ENCODE measurements at places on chromosomes 7 and 10. TPM values are rescaled to one million over a fixed set of nuclear protein-coding genes. Genes with fewer than 3 reads are reported as not detected.

- DNase-seq = no peak
These were observed 97.3 kb downstream of the MYO3A start for GRCh38 chr10:26031300-26031699.

DNA sequence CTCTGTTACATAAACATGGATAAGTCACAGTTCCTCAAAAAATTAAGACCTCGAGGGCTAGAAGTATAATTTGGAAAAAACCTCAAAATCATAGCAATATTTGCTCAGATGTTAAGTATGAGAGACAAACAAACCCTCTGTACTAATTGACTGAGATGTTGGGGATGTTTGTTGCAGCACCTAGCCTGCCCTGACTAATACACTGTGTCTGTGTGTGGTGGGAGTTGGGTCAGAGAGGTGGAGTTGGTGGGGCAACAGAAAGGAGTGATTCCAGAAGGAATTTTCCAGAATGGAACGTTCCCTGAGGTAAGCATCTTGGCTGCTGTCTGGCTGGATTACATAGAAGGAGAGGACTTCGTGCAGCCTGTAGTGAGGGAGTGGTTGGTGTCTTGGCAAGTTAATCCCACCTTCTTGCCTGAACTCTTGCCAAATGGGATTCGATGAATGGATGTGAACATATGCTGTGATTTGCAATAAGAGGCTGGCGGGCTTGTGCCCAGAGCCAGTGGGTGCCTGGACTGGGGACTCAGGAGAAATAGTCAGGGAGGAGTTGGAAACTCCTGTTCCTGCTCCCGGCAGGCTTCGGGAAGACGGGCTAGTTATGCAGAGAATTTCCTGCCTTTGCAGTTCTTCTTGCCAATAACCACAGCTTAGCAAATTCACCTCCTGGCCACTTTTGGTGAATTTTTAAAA is 9.3 kb upstream of the FAM180A start:
- no peak for DNase-seq

The AKR1C3 gene
- total RNA-seq = 66.2 TPM

The STEAP1 gene
- total RNA-seq = 16.7 TPM

The ATOH7 gene
- not detected for total RNA-seq

DNA sequence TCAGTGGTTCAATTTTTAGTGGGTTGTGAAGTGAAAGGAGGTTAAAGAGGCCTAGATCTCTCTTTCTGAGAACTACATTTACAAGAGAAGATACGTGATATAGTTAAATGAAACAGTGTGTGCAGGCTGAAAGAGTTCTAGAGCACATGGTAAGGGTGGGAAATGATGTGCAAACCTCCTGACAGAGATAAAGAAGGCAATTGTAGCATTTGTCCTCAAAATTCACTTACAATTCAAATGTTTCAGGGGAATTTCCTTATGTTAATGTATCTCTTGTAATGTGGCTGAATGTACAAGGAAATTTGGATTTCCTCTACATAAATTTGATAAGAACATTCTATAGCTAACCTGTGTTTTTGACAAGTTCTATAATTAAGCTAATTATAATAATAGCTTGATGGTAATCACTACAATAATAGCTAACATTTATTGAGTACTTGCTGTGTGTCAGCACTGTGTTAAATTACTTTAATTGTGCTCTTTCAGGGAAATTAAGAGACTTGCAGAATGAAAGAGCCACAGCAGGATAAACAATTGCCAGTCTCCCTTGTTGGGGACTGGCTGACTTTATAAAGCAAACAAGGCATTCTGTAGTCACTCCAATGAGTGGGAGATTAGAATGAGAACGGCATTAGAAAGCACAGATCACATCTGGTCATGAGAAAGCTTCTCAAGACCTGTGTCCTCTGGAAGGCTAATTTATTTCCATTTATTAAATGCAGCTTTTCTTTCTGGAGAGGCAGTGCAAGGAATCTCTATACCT is 139.7 kb upstream of the TMEM72 start:
- no peak for DNase-seq

DNA sequence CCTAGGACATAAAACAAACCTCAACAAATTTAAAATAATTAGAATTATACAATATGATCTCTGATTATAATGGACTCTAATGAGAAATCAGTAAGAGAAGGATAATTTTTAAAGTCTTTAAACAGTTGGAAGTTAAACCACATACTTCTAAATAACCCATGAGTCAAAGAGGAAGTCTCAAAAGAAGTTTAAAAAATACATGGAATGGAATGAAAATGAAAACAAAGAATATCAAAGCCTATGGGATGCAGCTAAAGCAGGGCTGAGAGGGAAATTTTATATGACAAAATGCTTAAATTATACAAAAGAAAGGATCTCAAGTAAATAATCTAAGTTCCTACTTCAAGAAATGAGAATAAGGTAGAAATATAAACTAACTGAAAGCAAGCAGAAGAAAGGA is 460.5 kb downstream of the RPS24 start:
- no peak for DNase-seq

DNA sequence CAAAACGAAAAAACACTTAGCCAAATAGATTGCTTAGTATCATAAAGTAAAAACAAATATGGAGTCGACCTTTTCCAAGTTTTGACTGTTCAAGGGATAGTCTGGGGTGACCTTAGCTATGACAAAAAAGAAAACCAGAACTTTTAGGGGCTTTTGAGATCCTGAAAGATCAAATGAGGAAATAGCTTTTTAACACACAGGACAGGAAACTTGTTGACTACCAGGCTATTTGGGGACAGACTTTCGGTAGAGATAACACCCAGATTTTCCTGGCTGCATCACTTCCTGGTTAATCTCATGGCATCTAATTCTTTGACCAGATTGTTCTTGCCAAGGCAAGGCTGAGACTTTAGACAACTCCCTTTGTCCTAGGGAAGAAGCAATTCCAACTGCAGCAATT is 34.5 kb upstream of the EGR2 start:
- DNase-seq = no peak

The LRRC17 gene
- total RNA-seq = 50.8 TPM

GRCh38 chr10:30793093-30793492 is 163.5 kb upstream of the LYZL2 start:
- DNase-seq = no peak

DNA sequence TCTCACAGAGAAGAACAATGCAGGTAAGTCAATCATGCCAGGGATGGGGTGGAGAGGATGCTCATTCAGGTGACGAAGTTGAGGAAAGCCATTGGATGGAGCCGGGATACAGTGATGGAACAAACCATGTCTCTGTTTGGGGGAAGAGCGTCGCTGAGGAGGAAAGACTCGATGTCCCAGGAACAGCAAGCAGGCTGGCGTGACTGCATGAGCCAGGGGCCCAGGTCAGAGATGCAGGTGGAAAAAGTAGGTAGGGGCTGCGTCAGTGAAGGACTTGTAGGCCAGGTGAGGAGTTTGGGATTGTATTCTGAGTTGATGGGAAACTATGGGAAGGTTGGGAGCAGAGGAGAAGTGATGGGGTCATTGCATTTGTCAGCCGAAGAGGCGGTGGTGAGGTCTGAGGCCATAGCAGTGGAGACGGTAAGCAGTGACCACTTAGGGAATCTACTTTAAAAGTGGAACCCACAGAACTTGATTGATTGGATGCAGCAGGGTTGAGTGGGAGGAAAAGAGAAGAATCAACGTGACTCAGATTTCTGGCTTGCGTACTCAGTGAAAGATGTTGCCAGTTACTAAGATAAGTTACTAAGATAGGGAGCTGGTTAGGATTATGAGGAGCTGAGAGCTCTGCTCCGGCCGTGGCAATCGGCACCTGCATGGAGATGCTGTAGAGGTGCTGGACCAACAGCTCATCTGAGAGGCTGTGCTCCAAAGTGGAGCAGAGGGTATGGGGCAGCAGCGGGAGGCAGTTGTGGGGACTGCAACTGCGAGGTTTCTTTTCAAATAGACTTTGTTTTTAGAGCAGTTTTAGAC is 12.5 kb upstream of the IL2RA start:
- DNase-seq = no peak

- DNase-seq = no peak
These were observed 45.7 kb upstream of the DPYSL4 start for GRCh38 chr10:132141076-132141475.

DNA sequence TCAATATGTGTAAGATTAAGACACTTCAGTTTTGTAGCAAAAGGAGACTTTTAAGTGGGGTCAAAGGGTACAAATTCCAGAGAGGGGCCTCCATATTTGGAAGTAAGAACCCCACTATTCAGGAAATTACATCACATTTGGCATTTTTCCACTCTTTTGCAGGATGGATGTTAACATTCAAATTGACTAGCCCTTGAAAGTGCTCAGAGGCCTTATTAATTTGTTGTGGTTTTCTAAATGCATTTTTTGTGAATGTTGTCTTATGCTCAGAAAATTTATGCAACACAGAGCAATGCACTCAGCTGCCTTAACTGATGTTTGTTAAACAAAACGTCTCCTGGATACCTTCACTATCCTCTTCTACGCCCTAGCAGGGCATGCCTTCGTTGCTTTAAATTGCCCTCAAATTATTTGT is 50.9 kb upstream of the PDLIM1 start:
- no peak for DNase-seq

GRCh38 chr10:50497758-50498157 is 126.0 kb downstream of the SGMS1 start:
- peak; percentile 13 for DNase-seq

DNA sequence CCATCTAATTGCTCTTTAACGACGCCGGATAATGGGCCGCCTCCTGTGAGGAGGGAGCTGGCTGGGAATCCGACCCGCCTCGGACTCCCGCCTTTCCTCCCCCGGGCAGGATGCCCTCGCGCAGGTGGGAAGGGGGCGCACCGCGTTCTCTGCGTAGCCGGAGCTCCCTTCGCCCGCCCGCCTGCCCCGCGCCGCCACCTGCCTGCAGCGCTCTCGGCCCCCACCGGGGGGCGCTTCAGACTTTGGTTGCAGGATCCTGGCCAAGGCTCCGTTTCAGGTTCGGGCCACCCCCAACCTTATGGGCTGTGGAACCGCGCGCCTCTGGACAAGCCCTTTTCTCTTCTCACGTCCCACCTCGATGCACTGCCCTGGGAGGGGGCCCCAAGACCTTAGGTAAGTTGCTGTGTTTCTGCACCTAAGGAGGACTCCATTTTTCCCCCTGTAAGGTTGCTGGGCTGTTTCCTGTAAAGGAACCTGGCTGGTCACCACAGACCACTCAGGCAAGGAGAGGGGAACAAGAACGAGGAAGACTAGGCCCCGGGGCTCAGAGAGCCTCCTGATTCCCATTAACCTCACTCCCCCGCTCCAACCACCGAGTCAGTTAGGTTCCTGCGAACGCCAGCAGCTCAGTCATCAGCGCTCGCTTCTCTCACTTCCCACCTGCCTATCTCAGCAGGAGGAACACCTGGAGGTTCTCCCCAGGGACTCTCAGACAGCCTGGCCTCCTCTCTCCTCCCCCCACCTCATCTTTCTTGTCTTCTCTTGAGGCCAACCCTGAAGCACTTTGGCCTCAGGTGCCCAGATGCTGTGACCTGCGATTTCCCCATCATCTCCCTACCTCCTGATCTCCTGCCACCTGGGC is 11.3 kb upstream of the KAZALD1 start:
- DNase-seq = peak; percentile 77

- peak; percentile 29 for DNase-seq
These were observed 98.1 kb downstream of the DPY19L1 start for GRCh38 chr7:34939175-34939574.

GRCh38 chr10:45422866-45423659 is 49.0 kb downstream of the ALOX5 start:
- DNase-seq = no peak

- peak; percentile 29 for DNase-seq
These were observed 7.8 kb downstream of the C1GALT1 start for GRCh38 chr7:7190142-7190541.

DNA sequence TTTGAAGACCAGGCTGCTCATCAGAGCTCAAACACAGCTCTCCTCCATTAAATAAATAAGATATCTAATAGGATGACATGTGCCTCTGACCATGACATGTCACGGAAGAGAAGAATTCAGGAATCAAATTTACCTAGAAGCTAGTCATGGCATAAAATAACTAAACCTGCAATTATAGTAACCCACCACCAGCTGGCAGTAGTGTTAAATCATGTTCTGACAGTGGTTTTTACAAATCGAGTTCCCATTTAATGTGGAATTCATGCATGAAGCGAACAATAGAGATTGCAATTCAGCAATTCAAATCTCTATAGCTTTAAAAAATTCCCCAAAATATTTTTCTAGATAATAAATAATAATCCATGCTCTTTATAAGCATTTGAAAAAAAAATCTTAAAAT is 74.6 kb upstream of the IKZF1 start:
- no peak for DNase-seq

- peak; percentile 10 for DNase-seq
These were observed 178.2 kb upstream of the NRG3 start for GRCh38 chr10:81696609-81697388.

DNA sequence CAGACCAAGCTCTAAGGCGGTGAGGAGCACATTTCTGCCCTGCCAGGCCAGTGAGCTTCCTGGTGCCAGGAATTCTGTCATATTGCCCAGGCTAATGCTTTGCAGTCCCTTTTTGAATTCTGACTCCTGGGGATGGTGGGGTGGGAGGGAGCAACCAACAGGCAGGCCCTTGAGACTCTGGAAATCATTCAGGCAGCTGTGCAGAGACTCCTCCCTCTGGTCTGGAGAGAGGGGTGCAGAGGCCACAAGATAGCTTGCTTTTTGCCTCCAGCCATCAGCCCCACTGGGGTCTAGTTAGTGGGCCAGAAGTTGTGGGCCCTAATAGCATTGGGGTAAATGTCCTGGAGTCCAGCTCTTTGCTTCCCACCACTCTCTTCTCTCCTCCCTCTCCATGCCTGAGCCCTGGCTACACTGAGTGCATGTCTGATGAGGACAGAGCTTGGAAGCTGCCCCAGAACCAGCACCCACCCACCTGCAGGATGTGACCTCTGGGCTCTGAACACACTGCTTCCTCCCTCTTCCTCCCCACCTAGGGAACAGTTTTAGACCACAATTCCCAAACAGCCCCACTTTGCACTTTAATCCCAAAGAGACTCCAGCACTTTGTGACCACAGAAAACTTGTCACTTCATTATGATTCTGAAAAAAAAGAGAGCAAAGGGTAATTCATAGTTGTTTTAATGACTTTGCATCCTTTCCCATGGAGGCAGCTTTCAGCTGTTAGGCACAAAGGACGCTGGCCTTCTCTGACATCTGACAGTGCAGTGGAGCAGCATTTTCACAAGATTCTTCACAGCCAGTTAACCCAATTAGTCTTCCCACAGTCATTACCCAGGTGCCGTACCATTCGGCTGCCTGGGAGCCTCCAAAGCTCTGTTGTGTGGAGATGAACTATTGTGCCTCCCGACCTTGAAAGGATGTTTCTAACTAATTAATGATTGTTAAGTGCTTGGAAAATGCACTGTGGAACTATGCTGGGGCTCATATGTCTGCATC is 262.5 kb downstream of the TRIL start:
- DNase-seq = no peak

The SDK1 gene
- total RNA-seq = 7.4 TPM

GRCh38 chr10:59901470-59901869 is 4.9 kb downstream of the CCDC6 start:
- DNase-seq = no peak

GRCh38 chr10:31596765-31597164 is 277.7 kb downstream of the ZEB1 start:
- no peak for DNase-seq

The UPK3BL2 gene
- total RNA-seq = 0.48 TPM

- DNase-seq = no peak
These were observed 8.5 kb downstream of the ITPRIP start for GRCh38 chr10:104329735-104330134.

GRCh38 chr7:69122953-69123352 is 475.3 kb upstream of the AUTS2 start:
- DNase-seq = no peak
